ENCODE measurements at places on chromosomes 4 and X.

DNA sequence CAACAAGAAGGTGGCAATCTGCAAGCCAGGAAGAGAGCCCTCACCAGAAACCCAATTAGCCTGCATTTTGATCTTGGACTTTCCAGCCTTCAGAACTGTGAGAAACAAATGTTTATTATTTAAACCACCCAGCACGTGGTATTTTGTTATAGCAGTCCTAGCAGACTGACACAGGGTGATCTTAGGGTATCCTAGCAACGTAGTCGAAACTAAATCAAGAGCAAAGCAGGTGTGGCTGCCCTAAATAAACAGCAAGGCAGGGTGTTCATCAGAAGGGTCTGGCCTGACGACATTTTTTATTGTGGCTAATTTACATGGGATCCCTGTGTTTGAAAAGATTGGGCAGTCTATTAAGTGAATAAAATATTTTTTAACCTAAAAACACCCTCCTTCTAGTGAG is 198.8 kb downstream of the VEGFC start:
- DNase-seq: no peak

DNA sequence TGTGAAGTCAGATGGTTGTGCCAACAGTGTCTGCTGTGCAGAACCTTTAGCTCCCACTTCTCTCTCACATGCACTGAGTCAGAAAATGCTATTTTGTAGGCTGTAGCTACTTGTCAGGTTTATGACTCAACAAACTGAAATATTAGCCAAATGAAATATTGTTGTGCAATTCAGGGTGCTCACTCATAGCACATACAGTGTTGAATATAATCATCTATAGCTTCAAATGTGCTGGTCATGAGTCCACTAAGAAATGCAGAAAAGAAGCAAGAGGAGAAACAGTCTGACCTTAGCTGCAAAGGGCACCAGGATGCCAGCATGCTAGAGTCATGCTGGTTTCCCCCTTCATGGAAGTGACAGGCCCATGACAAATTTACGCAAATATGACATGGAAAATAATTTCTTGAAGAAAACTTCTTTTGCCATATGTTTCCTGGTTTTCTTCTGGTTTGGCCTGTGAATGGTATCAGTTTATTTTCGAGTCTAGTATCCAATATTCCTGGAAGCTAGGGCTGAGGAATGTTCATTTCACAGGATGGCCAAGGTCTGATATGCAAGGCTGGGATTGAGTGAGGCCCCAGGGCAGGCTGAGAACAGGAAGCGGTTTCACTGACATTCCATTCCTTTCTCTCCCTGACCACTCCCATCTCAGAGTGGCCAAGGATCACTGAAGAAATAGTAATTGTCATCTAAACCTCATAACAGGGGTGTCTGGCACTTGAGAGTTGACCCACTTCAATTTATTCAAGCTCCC is 10.3 kb upstream of the CXCL2 start:
- no peak for DNase-seq

DNA sequence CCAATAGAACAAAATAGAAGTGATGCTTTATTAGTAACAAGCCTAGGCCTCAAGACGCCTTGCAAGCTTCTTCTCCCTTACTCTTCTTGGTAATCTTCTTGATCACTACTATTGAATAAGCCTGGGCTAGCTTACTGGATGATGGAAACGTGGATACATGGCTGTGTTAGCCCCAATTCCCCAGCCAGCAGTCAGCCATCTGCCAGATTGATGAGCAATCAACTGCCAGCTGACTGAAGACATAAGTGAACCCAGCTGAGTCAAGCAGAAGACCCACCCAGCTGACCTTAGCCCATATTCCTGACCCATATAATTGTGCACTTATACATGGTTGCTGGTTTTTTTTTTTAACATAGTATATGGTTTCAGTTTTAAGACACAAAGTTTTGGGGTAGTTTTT is 130.4 kb downstream of the DHX15 start:
- no peak for DNase-seq

- DNase-seq: no peak
Observed at GRCh38 chr4:78560296-78560963, 8.9 kb downstream of the ANXA3 start.

GRCh38 chrX:88613338-88613737 is 133.7 kb upstream of the CPXCR1 start:
- no peak for DNase-seq

DNA sequence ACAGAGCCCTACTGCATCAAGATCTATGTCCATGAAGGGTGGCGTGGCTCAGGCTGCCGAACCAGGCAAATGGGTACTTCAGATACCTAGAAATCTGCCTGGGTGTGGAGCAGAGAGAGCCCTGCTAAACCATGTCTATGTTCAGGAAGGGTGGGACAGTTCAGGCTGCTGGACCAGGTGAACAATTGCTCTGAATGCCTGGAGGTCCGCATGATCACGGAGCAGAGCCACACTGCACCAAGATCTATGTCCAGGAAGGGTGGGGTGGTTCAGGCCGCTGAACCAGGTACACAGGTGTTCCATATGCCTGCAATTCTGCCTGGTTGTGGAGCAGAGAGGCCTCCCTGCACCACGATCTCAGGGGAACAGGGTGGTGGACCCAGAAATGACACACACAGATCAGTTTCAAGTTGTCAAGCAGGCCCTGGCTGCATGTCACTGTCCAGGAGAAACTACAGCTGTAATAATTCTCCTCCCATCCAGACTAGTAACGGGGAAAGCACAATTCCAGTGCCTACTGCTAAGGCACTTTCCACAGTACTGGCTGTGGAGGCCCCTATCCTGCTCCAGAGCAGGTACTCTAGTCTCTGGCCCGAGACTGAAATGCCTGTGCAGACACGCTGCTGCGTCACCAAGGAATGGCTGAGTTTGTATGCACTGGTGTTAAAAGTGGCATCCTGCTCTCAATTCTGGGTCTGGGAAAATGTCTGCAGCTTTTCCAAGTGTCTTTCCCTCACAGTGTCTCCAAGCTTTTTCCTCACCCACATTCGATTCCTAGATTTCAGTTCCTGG is 25.2 kb downstream of the UBQLN2 start:
- no peak for DNase-seq

- DNase-seq: no peak
Observed at GRCh38 chrX:2552621-2553201, 51.9 kb upstream of the DHRSX start.

GRCh38 chr4:176387571-176387970 is 67.8 kb downstream of the SPCS3 start:
- DNase-seq: no peak

GRCh38 chr4:88865466-88865865 is 167.8 kb upstream of the NAP1L5 start:
- no peak for DNase-seq

DNA sequence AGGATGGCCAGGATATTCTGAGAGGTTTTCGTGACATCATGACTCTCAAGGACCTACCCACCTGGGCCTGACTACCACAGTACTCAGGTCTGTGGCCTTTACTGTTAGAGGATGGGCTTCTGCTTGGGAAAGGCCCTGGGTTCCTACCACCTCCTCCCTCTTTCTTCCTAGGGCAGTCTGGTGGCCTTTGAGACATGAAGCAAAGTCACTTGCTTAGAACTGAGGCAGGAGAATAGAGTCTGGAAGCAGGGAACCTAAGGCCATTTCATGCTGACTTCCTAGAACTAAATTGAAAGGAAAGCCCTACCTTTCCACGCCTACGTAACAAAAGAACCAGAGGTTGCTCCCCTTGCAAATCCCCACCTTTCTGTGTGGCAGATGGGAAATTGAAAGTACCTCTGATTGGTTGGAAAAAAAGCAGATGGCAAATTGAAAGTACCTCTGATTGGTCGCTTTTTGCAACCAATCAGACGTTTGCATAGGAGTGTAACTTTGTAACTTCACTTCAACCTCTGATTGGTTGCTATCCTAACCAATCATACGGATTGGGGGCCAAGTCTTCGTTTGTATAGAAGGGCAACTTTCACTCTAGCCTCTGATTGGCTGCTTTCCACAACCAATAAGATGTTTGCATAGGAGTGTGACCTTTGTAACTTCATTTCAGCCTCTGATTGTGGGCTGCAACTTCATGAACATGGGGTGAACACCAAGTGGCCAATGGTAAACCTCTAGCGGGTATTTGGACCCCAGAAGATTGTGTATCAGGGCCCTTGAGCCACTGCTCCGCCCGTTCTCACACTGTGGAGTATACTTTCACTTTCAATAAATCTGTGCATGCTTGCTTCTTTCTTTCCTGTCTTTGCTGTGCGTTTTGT is 9.9 kb upstream of the AKAP14 start:
- DNase-seq: peak; percentile 20

DNA sequence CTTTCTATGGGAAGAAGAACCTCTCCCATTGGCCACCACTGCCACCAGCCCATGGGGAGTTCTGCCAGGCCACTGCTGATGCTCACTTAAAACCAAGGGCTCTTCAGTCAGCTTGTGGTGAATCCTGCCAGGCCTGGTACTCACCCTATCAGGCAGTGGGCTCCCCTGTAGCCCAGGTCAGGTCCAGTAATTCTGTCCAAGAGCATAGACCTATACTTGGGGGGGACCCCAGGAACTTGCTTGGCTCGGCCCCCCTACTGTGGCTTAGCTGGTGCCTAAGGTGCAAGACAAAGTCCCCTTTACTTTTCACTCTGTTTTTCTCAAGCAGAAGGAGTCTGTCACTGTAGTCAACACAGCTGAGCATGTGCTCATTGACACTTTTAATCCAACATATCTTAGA is 1012.2 kb downstream of the PCDH19 start:
- DNase-seq: no peak

DNA sequence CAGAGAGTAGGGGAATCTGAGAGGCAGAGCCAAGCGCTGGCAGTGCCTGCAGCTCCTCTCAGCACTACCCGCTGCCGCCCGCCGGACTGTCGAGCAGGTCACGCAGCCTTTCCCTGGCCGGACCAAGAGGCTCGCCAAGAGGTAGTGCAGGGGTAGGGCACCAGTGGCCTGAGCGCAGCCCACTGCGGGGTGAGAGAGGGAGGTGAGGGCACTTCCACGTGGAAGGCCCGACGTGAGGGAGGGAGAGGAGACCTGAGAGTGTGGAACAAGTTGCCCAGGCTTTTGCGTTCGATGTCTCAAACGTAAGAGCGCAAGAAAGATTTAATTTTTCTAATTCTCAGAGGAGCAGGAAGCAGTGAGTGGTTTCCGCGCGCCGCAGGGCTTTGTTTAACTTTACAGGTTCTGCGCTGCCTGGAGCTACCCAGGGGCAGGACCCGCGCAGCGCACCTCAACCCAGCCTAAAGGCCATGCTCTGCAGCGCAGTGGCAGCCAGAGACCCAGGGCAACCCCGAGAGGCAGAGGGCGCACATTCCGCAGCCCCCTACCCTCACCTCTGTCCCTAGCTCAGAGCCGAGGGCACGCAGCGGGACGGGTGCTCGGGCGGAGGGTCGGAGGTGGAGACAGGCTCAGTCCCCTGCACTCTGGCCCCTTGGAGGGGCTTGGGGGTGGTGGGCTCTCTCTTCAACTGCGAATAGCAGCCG is 14.9 kb downstream of the ARHGAP36 start:
- no peak for DNase-seq

GRCh38 chrX:83260288-83260687 is 247.8 kb upstream of the POU3F4 start:
- no peak for DNase-seq

DNA sequence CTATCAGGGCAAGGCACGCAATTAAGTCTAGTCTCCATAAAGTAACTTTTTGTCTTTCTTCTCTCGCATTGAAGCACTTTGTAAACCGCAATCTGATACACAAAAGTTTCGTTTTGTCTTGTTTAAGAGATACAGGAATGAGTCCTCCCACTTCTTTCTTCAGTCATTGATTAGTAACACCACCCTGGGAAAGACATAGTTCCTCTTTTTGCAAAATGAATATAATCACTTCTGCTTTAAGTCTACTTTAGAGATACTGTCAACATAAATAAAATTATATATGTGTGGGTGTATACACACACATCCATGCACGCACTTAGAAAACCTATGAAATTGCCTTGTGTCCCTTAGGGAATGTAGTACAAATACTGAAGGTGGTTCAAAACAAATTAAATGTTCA is 11.7 kb downstream of the COQ2 start:
- DNase-seq: no peak

DNA sequence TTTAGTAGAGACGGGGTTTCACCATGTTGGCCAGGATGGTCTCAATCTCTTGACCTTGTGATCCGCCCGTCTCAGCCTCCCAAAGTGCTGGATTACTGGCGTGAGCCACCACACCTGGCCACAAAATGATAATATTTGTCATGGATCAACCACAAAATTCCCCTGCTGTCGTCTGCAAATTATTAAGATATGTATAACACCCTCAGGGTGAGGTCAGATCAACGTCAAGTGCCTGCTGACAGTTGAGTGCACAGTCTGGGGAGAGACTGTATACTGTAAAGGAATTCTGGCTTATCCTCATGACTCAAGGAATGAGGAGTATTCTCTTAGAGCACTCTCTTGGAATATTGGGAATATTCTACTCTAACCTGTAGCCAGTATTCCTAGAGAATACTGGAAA is 11.2 kb downstream of the EPGN start:
- no peak for DNase-seq

- DNase-seq: no peak
Observed at GRCh38 chr4:94517492-94517891, 65.8 kb downstream of the PDLIM5 start.

DNA sequence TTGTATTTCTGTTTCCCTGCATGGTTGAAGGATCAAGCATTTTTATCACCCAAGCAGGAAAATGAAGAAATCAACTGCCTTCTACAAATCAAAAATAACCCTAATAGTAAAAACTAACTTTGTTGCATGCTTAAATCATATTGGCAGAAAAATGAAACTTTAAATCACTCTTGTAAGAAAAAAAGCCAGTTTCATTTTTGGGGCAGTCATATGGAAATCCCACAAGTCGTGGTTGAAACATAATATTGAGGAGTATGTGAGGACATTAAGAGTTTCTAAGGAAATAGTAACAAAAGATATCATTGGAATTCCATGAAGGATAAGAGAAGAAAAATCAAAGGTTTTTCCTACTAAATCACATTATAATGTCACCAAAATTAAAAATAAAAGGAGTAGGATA is 8.4 kb downstream of the TEC start:
- no peak for DNase-seq

DNA sequence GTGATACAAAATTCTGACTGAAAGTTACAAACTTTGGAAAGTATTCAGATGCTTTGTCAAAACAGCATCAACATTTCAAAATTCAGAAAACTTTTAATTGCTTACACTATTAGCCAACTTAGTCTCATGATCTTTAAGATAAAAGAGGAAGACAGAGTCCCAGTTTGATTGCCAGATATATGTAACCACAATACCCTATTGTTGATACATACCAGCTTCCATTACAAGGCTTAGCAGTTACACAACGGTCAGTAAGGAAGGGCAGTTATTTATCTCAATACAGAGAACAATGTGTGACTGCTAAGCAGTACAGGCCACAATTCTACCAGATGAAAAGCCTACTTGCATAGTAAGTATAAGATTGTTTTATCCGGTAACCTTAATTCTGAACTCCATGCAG is 138.4 kb downstream of the SPANXN3 start:
- no peak for DNase-seq

GRCh38 chrX:72003811-72004750 is 93.4 kb downstream of the NHSL2 start:
- DNase-seq: no peak

DNA sequence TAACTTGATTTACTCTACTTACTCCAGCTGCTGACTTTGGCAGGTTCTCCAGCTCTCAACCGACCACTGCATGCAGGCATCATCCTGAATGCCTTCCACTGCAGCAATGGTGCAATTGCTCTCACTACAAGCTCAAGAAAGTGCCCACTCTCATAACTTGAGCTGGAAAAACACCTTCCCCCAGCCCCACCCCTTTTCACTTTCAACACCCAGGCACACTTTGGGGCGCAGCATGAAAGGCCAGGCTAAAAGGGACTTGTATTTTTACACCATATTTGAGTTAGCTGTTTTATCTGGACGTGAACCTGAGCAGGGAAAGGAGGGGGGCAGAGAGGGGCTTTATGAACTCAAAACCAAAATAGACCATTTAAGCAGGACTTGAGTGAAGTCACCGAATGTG is 274.5 kb downstream of the RAB28 start:
- DNase-seq: no peak

All from NCI-H1436 (cell line).